ENCODE measurements at places on chromosomes 11 and 22.
A peak's percentile ranks its signal among the peaks of the same experiment; 100 is the strongest.

DNA sequence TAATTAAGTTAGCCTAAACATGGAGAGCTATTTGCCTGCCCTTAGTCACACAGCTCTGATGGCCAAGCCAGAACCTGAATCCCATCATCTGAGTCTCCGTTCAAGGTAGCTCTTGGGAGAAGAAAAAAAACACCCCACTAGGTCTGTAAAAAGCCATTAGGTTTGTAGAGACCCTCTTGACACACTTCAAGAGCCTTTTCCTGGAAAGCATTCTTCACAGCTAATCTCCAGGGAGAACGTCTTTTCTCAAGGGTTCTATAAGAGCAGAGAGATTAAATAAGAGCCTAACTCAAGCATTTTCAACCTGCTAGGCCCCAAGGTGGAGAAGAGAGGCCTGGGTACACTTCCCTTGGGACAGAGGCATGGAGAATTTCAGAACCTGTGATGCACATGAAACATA, 61.6 kb upstream of the NAV2 start:
- DNase-seq, result no peak

GRCh38 chr11:115244296-115244695, 259.9 kb downstream of the CADM1 start:
- no peak for DNase-seq

- DNase-seq, result no peak
Observed at GRCh38 chr11:115267871-115268270, 236.3 kb downstream of the CADM1 start.

GRCh38 chr22:38138961-38139360, 28.5 kb upstream of the BAIAP2L2 start:
- no peak for DNase-seq

DNA sequence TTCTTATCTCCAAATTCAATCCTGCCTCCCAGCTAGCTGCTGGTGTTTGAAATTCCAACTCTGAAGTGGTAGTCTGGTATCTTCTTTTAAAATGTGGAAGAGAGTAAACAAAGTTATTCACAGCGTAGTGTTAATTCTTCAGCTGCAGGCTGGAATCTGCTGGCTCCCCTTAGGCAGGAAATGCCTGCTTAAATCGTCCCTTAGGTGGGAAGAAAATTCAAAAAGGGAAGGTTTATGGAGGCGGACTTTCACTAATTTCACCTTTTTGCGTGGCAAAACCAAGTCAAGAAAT, 439.0 kb upstream of the CCDC90B start:
- DNase-seq, result no peak

DNA sequence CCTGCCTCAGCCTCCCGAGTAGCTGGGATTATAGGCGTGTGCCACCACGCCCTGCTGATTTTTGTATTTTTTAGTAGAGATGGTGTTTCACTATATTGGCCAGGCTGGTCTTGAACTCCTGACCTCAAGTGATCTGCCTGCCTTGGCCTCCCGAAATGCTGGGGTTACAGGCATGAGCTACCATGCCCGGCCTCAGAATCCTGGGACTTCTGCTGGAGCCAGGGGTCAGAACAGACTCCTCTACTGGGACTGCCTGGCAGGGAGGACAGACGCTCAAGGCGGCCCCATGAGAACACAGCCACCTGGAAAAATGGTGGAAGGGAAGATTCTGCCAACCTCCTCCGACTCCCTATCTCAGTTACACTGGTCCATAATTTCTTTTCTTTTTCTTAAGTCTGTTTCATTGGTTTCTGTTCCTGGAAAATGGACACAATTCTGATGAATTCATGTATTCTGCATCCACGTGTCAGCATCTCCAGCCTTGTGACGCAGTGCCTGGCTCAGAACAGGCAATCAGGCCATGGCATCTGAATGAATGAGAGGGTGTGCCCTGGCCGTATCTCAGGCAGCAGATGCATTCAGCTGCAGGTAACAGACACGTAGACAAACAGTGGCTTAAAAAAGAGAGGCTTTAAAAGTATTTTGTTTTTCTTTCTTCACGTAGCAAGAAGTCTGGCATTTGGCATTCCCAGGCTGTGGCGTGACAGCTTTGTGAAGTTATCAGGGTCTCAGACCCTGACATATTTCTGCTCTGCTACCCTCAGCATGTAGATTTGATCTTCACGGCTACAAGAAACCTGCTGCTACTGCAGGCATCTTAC, 4.8 kb downstream of the SMIM38 start:
- DNase-seq, result no peak

- DNase-seq, result no peak
Observed at GRCh38 chr11:24356501-24356900, 140.4 kb upstream of the LUZP2 start.

- no peak for DNase-seq
Observed at GRCh38 chr11:75103380-75104026, 6.8 kb upstream of the OR2AT4 start.

- DNase-seq, result no peak
Observed at GRCh38 chr11:45485070-45485707, 180.2 kb downstream of the CHST1 start.

- no peak for DNase-seq
Observed at GRCh38 chr11:27013781-27014361, 20.0 kb downstream of the FIBIN start.

GRCh38 chr11:82722231-82722630, 11.4 kb downstream of the FAM181B start:
- DNase-seq, result no peak

DNA sequence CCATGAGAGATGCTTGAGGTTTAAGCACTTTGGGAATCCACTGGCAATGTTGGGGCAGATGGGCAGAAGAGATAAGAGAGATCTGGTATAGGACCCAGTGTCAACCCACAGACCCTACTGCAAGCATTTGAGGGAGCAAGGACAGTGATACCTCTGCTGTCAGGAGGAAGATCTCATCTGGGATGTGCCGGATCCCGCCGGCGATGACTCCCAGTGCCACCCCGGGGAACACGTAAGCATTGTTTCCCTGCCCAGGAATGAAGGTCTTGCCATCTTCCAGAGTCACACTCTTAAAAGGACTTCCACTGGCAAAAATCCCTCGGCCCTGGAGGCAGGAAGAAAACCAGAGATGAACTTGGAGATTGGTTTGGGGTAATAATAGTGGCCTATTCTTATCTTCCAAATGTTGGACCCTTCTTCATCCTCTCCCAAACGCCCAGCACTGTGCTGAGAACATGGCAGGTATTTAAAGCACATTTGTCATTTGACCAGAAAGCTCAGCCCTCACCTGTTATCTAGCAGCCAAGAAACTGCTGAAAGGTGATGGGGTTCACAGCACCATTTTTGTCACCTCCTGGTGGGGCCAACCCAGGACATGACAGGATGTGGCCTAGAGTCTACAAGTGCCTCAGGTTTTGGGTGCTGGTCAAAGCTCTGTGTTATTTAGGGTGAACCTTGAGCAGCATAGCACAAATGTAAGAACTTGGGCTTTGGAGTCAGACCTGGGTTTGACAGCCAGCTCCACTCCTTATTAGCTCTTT, 71.7 kb downstream of the CCDC81 start:
- no peak for DNase-seq

DNA sequence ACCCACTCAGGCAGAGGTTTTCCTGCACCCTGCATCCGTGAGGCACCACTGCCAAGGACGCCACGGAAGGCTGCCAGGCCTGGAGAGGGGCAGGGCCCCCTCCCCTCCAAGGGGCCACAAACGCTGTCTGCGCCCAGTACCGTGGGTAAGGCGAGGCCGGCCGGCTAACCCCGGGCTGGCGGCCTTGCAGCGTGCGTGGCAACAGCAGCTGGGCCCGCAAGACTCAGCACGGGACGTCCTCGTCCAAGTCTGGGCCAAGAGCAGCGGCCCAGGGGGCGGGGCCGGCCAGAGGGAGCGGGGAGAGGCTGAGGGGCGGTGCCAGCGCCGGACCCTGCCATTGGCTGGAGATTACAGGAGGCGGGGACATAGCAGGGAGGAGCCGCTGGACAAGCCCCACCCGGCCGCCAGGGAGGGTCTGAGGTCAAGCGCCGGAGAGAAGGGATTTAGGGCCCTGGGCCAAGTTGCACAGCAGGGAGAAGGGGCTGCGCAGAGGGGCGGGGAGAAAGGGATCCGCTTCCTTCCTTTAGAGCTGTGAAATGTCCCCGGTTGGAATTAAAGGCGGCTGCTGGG, 16.0 kb downstream of the SLC43A1 start:
- peak; percentile 69 for DNase-seq

DNA sequence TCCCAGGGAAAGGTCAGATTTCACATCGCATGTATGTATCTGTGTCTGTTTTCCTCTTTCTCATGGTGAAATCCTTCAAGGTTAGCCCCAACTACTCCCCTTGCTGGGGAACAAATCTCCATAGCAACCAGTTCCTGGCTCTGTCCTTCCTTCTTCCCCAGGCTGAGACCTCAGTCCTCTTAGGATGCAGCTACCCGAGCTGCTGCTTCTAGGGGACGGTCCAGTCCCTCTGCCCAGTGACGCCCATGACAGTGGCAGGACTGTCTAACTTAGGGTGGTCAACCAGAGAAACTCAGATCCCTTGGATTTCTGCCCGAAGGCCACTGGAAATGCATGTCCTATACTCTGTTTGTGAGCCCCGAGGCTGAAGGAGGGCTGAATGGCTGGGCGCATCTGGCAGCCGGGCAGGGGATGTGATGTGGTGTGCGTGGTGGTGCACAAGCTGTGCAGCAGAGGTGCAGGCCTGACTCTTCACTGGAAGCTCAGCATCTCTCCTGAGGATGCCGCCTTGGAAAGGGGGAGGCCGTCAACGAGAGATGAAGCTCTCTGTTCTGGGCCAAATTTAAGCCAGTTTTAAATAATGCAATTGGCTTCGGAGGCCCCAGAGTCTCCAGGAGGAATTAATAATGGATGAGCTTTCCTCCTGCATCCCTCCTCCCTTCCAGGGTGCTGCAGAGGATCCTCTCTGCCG, 118.7 kb upstream of the B3GAT1 start:
- DNase-seq, result no peak

DNA sequence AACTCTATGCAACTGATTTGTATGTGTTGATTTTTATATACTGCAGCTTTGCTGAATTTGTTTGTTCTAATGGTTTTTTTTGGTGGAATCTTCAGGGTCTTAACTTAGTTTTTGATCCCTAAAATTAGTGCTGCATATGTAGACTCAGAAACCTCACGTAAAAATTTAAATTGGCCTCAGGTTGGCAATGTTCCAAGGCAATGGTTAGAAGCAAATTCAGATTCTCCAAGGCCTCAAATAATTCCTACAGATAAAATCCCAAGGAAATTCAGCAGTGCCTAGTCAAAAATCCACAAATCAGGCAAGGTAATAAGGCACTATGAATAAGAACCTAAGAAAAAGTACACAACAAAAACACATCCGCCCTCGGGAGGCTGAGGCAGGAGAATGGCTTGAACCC, 9.5 kb downstream of the PDE3B start:
- DNase-seq, result no peak

DNA sequence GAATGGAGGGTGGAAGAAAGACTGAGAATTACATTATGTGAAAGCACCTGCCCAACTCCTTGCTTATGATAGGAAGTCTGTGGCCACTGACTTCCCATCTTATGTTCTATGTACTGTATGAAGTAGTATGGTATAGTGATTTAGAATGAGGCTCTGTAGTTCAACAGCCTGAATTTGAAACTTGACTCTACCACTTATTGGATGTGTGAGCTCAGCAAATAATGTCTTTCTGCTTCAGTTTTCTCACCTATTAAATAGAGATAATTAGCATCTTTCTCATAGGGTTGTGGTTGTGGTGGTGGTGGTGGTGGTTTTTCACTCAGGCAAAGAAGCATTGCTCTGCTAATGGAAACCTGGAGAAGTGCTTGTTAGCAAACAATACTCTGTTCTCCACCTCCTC, 121.6 kb downstream of the PAX6 start:
- DNase-seq, result no peak

DNA sequence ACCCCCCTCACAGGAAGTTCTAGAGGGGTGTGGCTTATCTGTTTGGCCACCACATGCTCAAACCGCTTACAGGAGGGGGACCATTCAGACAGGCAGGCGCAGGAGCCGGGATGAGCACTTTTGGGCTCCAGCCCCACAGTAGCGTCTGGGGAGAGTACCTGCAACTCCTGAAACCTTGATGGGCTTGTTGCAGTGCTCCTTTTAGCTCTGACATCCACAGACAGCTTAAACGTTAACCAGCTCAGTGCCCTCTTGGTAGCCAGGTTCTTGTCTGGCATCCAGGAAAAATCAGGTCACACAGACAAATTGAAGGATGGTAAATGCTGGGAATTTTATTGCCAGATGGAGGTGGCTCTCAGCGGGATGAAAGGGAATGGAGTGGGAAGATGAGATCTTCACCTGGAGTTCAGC, 326.3 kb downstream of the ETS1 start:
- DNase-seq, result no peak

- DNase-seq, result no peak
Observed at GRCh38 chr11:94563848-94564467, 3.2 kb upstream of the PIWIL4 start.

DNA sequence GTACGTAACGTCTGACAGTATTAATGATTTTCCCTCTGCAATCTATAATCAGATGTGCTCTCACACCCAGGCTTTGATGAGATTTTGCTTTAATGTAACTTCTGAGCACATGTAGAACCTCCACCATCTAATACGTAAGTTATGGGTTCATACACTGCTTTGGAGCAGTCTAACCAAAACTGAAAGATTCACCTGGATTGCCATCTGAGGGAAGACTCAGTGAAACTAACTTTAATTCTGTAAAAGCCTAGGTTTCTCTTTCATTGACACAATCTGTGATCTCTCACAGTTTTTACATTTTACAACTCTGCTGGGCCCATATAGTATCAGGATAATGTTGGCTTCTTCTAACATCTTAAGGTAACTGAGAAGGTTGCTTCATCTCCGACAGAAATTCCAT, 30.1 kb upstream of the MTNR1B start:
- no peak for DNase-seq

- DNase-seq, result no peak
Observed at GRCh38 chr11:111387363-111387762, 8.3 kb upstream of the POU2AF1 start.

DNA sequence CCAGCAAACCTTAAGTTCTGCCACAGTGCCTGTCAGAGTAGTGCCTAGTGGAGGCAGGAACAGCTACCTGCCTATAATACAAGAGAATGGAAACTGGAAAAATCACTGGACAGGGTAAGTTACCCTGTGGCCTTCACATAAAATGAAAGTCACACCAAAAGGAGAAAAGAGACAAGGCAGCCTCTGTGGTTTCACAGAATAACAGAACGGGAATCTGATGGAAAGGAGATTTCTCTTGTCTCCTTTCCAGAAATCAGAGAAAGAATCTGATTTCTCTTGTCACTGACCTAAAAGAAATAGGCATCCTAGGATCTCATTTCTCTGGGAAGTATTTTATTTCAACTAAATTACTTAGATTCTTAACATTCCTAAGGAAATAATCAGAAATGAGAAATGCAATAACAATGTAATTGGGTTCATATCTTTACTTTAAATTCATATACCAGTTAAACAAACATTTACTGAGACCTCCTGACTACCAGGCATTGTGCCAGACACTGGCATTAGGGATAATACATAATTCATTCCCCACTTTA, 41.6 kb downstream of the PRCP start:
- peak; percentile 81 for DNase-seq

- no peak for DNase-seq
Observed at GRCh38 chr22:20576445-20576816, 69.0 kb downstream of the MED15 start.

GRCh38 chr22:46619830-46620501, at the start of gene GRAMD4:
TSS of gene GRAMD4 (plus strand) at chr22:46620386. CDS start at chr22:46626800, 6,414 bp downstream.
- DNase-seq, result no peak
